ENCODE measurements at places on chromosomes 6 and 20. TPM values are rescaled to one million over a fixed set of nuclear protein-coding genes. Genes with fewer than 3 reads are reported as not detected.

DNA sequence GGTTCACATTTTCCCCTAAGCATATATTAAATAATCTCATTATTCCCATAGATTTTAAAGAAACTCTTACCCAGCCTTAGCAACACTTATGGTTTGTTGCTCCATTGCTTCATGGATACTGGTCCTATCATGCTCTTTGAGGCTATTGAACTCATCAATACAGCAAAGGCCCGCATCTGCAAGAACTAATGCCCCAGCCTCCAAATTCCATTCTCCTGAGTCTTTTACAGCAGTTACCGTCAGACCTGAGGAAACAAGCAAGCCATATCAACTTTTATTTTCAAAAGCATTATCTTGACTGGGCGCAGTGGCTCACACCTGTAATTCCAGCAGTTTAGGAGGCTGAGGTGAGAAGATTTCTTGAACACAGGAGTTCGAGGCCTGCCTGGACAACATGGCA, 37.7 kb upstream of the ASF1A start:
- ATAC-seq, result no peak

GRCh38 chr6:20200761-20201630, 11.3 kb downstream of the MBOAT1 start:
- no peak for ATAC-seq

- no peak for ATAC-seq
These were observed 155.3 kb upstream of the EYA4 start for GRCh38 chr6:133085896-133086295.

The ACSS2 gene
- 83.1 TPM for total RNA-seq

The CFB gene
- total RNA-seq, result 36.1 TPM

Data from esophagus mucosa (tissue), 1 donor.